ENCODE measurements at places on chromosomes 5 and 9. TPM values are rescaled to one million over a fixed set of nuclear protein-coding genes. Genes with fewer than 3 reads are reported as not detected.

Gene IER5L
- total RNA-seq, result 35.0 TPM

Gene MAMDC2
- total RNA-seq, result 48.1 TPM

Gene ZNF454
- 2.3 TPM for total RNA-seq

Gene C9
- not detected for total RNA-seq

Gene SHISAL2B
- total RNA-seq, result not detected

- peak; percentile 52 for DNase-seq
These were observed 23.3 kb downstream of the CCNH start for GRCh38 chr5:87389296-87390034.

GRCh38 chr5:37662789-37663485 is 176.9 kb downstream of the GDNF start:
- DNase-seq, result no peak

DNA sequence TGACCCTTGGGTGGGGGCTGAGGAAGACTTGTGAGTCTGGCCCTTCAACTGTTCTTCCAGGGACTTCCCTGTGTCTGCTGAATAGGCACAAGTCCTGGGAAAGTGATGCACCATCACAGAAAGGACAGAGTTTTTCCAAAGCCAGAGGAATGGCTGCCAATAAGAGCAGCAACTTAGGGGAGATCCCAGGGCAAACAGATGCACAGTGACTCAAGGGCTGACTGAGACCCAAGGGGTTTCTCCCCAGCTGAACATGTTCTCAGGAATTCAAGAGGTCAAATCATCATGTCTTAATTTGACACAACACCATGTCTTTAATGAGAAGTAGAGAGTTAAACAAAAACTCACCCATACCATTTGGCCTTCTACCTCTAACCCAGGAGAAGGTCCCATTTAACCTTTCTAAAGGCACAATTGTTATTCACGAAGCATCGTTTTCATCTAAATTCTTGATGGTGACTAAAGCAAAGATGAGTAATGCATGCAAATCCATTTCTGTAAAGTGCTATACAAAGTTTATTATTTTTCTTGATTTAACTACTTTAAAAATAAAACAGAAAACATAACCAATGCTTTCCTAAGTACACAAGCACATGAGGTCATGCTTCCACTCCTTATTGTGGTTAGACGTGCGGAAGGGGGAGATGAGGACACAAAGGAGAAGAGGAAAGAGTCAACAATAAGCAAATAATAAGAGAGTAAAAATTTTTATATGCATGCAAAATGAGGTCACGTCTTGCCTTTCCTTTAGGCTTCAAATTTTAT is 324.1 kb downstream of the PLK2 start:
- DNase-seq, result no peak

GRCh38 chr9:115071176-115071575 is 46.8 kb downstream of the TNC start:
- DNase-seq, result no peak

DNA sequence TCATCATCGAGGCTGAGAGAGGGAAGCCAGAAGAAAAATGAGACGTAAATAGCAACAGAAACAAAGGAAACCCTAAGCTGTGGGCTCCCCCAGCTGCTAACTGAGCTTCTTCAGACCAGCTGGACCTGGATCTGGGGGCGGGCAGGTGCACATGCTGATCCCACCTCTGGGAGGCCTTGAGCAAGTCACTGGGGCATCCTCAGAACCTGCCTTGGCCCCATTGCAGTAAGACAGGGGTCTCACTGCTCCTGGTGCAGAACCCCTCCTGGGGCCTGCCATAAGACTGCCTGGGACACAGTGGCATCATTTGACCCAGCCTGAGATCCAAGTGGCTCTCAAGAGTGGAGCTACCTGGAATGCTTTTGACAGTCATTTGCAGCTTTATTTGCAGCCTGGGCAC is 77.4 kb downstream of the PHF2 start:
- DNase-seq, result peak; percentile 54

- no peak for DNase-seq
These were observed 884.0 kb upstream of the ACO1 start for GRCh38 chr9:31500422-31500821.

DNA sequence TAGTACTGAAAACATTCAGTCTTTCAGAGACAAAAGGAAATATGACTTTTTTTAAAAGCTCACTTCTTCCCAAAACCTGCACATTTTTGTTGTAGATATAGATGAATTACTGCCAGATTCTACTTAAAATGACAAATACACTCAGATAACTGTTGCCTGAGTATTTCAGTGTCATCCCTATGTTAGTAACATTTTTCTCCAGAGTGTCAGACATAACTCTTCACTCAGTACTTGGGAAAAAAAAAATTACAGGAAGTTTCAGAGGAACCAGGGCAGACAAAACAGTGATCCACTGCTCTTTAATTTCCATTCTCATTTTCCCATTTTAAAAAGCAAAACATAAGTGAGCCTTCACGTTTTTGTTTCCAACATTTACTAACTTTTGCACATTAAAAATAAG is 79.3 kb upstream of the ITGA1 start:
- no peak for DNase-seq

- no peak for DNase-seq
These were observed 202.6 kb downstream of the PIK3R1 start for GRCh38 chr5:68418201-68418600.

DNA sequence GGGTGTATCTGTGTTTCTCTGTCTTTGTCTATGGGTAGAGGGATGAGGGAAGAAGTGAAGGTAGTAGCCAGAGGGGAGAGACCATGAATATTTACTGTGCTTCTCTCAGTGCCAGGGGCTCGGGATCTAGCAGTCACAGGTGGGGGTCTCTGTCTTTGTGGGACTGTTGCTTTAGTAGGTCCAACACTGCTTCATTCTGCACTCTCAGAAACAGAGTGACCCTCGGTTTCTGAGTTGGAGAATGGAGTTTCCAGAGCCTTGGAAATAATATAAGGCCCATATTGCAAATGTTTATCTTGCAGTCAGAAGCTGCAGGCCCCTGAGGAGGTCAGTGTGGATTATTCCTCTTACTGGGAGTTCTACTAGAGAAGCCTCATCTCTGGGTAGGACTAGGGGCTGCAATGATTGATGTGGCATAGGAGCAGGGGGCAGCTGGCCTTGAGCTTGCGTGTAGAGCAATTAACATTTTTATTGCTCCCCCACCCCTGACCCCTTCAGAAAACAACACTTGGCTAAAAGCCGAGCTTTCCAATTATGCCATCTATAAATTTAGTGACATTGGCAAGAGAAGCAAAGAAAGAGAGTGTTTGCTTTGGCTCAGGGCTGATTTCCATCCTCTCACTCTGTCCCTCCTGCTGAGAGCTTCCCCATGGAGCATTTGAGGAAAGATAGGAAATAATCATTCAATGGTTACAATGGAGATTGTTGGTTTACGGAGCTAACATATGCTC is 55.0 kb upstream of the TRPC7 start:
- no peak for DNase-seq

DNA sequence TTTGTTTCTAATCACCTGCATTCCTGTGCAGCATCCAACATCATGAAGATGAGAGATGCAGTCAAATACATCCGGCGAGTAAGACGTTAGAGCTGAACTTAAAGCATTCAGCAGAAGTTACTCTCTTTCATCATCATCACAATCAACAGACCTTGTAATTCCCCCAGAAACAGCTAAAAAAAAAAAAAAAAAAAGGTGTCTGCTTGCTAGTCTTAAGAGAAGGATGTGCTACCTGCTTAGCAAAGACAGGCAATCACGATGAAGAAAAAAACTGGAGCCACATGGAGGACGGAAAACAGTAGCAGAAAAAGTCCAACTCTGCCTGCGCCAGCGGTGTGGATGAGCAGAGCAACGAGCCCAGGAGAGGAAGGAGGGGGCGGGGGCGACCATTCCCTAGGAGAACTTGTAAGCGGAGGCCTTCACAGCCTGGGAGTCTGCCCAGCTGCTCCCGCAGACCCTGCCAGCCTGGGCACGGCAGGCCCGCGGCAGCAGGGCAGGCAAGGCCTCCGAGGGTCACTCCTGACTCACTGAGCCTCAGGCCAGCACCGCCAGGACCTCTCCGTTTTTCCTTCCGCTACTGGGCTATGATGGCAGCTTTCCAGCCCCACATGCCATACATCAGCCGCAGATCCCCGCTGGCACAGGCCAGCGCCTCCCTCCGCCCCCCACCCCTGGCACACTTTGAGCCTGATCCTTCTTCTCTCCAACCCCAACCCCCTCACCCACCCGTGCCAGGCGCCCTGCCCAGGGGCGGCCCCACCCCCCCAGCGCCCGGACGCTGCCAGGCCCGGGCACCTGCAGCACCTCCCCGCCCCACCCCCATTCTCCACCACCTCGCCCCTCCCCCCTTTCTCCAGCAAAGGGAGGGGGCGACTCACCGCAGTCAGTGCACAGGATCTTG is 1.4 kb downstream of the NRG2 start:
- DNase-seq, result peak; percentile 78

DNA sequence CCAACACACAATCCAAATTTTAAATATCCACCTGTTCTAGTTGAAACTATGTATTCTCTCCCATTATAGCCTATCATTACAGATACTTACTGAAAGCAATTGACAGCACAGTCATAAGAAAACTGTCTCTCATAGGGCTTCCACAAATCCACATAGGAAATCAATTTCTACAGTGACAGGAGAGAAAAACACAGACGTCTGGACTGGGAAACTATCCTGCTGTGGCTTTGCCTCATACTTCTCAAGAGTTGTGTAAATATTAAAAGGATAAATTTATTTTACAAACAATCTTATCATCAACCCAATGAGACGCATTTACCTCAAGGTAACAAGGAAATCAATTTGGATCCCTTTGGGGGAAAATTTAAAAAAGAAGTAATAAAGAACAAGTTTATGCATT is 517.5 kb downstream of the EFNA5 start:
- no peak for DNase-seq

- no peak for DNase-seq
These were observed 125.7 kb upstream of the SMIM23 start for GRCh38 chr5:171659896-171660295.

- no peak for DNase-seq
These were observed 441.6 kb upstream of the BRINP1 start for GRCh38 chr9:119810645-119811429.

DNA sequence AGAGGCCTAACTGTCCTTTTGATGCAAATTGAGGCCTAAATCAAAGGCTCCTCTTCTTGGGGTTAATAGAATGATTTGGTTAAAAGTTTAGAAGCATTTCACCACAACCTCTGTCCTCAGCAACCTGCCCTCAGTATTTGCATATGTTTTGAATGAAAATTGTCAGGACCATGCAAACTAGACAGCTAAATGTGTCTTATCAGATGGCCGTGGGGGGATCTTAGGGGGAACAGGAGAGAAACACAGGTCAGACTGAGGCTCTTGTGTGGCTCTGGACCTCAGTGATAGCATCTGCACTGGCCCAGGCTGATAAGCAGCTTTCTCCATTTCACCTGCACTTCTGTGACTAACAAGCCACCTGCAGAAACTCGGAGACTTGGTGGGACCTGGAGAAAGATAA is 49.0 kb downstream of the FOXI1 start:
- no peak for DNase-seq
